ENCODE measurements at places on chromosomes 11 and 22.

DNA sequence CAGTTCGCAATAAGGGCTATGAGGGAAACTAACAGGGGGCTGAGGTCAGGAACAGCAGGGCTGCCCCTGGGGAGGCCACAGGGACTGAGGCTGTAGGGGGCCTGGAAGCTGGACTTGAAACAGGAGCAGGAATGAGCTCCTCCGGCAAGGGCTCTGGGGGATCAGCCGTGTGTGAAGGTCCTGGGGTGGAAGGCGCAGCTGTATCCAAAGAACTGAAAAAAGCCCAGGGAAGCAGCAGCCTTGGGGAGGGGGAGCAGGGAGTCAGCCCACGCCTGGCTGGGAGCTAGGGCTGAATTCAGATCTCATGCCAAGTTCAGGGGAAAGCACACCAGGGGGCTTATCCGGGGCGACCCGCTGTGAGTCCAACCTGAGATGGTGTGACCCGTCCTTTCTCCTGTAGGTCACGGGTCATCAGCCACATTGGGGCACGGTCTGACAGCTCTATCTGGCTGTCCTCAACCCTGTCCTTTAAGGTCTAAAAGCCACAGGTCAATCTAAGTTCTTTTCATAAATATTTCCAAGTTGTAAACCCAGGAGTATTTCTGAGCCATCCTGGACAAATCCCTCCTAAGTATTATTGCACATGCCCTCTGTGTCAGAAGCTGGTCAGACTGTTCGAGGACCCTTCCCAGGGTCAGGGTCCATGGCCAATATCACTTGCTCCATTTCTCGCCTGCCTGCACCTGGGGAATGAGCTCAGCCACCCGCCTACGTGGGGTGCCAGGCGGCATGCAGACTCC is 18.0 kb downstream of the TP53AIP1 start:
- no peak for DNase-seq

DNA sequence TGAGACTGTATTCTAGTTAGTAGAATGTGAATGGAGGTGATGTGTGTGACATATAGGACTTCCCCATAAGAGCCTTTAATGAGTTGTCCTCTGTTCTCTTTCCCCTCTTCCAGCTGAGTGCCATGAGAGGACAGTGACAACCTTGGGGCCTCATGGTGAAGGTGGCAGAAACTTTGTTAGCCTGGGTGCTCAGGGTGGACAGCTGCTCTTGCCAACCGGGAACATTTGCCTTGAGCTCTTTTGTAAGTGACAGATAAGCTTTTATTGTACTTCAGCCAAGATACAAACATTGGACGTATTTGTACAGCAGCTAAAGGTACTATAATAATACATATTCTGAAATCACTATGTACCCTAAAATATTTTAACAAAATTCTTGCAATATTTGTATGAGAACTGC is 33.0 kb upstream of the PLET1 start:
- no peak for DNase-seq

DNA sequence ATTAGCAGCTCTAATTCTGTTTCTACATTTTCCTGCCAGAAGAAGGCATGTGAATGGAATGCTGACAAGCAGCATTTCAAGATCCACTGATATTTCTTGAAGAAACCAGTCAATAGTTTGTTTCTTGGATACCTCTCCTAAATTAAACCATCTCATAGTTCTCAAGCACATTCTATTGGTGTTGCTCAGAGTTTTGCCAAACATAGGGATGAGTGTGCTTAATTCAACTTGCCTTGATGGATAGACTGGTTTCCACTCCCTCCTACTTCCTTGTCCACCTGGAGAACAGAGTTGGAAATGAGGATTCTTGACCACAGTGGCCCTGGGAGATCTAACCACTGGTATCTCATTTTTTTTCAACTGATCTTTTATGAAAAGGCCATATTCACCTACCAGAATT is 29.8 kb upstream of the DDX10 start:
- DNase-seq, result peak; percentile 15

DNA sequence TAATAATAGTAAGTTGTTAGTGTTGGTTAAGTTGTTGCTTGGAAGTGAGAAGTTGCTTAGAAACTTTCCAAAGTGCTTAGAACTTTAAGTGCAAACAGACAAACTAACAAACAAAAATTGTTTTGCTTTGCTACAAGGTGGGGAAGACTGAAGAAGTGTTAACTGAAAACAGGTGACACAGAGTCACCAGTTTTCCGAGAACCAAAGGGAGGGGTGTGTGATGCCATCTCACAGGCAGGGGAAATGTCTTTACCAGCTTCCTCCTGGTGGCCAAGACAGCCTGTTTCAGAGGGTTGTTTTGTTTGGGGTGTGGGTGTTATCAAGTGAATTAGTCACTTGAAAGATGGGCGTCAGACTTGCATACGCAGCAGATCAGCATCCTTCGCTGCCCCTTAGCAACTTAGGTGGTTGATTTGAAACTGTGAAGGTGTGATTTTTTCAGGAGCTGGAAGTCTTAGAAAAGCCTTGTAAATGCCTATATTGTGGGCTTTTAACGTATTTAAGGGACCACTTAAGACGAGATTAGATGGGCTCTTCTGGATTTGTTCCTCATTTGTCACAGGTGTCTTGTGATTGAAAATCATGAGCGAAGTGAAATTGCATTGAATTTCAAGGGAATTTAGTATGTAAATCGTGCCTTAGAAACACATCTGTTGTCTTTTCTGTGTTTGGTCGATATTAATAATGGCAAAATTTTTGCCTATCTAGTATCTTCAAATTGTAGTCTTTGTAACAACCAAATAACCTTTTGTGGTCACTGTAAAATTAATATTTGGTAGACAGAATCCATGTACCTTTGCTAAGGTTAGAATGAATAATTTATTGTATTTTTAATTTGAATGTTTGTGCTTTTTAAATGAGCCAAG is 2.7 kb downstream of the NEAT1 start:
- peak; percentile 73 for DNase-seq

Data from fibroblast of skin of right biceps (primary cell).